Mononuclear cell (primary cell): ENCODE measurements at places on chromosomes 7 and 10. TPM values are rescaled to one million over a fixed set of nuclear protein-coding genes. Genes with fewer than 3 reads are reported as not detected.

Gene CALML3
- total RNA-seq = not detected

Gene CALHM3
- not detected for total RNA-seq

Gene SEMA3D
- 0.21 TPM for total RNA-seq

Gene CRYGN
- not detected for total RNA-seq

Gene EXOC6
- total RNA-seq = 13.5 TPM

Gene SLC16A9
- not detected for total RNA-seq

Gene LIPN
- total RNA-seq = 3.0 TPM

Gene SCART1
- total RNA-seq = 1.5 TPM

Gene COMTD1
- total RNA-seq = 6.5 TPM

Gene LOXL4
- 0.10 TPM for total RNA-seq

Gene MAGI2
- 0.42 TPM for total RNA-seq

Gene ANKRD26
- total RNA-seq = 6.3 TPM

Gene CYP2C8
- 0.10 TPM for total RNA-seq

Gene HOXA2
- total RNA-seq = 0.10 TPM

Gene SLC13A4
- total RNA-seq = not detected

Gene IGFBP3
- 6.7 TPM for total RNA-seq

Gene ODAD2
- 0.10 TPM for total RNA-seq

Gene GSAP
- 48.0 TPM for total RNA-seq

Gene SPDYE2
- 0.21 TPM for total RNA-seq

Gene VGF
- total RNA-seq = not detected

Gene ARHGAP22
- 1.2 TPM for total RNA-seq

Gene GLI3
- total RNA-seq = 0.10 TPM

Gene FAM25C
- total RNA-seq = not detected

Gene NEUROG3
- not detected for total RNA-seq

Gene LRRD1
- total RNA-seq = 0.10 TPM
